ENCODE measurements at places on chromosomes 2 and 18. TPM values are rescaled to one million over a fixed set of nuclear protein-coding genes. Genes with fewer than 3 reads are reported as not detected.

DNA sequence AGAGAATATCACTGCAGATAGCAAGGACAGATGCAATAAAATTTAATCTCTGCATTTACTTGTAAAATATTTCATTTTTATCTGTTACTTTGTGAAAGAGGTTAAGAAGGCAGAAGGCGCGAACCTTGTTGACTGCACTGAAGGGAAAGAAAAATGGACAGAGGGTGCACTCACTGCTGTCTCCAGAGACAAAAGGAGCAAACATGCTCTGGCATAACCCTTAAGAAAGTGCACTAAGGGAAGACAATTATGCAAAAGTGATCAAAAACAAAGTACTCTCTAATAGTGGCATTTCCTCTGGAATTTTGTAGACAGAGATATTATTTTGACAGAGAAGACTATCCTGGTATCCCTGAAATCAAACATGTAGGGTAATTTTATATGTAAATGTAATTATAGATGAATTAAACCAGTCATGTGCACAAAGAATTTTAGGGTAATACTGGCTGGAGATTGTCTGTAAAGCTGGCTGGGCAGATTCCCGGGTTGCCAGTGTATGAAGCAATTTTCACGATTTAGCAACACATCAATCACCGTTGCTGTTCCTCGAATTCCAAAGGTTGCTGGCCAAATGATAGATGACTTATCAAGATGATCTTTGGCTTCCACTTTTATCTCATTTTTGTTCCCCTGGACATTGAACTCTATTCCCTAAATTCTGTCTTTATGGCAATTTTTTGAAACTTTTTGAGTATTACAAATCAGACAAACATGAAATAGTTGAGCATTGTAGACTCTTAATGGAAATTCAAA, 1176.9 kb downstream of the SUCLG1 start:
- no peak for DNase-seq

- no peak for DNase-seq
These were observed 80.9 kb downstream of the PPP1R1C start for GRCh38 chr2:182066400-182067087.

DNA sequence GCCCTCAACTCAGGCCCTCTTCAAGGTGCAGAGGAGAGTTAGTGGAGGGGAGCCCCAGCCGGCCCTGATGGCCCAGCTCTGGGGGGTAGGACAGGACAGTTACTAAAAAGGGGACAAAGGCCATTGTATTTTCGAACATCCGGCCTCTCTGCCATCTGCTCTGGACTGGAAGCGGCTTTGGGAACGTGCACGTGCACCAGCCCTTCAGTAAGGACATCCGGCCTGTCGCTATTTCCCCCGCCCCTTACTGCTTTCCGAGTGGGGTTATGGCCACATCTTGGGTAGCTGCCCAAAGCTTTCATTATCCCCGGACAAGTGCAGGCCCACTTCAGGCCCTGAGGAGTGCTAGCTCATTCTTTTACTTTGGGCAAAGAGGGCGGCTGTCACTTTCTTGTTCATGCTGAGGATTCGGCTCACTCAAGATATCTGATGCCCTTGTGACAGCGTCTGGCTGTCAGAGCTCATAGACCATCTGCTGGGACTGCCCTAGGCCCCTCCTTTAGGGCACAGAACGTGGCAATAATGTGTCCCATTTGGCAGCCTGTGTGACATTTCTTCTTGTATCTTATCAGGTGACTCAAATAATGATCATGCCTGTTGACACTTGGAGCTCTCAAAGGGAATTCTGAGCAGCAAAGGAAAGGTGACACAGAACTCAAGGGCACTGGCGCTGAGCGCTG, 17.5 kb downstream of the SLC4A3 start:
- DNase-seq = no peak

GRCh38 chr2:60512062-60512622, 41.3 kb downstream of the BCL11A start:
- no peak for DNase-seq

DNA sequence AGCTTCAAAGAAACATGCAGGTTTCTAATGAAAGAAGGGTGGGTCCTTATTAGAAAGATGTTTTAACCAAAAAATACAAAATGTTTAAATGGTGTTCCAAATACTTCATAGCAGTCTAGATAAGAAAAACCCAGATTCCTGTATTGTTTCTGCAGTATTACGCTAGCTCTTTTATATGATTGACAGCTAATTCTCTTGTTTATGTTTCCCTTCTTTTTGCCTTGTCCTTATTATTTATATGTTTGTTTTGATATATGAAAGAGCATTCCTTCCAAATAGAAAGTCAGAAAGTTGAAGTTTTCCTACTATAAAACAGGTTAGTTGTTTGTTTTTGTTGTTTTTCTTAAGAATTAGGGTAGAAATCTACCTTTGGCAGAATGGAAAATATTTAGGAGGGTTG, 41.1 kb upstream of the PNPT1 start:
- DNase-seq = no peak

DNA sequence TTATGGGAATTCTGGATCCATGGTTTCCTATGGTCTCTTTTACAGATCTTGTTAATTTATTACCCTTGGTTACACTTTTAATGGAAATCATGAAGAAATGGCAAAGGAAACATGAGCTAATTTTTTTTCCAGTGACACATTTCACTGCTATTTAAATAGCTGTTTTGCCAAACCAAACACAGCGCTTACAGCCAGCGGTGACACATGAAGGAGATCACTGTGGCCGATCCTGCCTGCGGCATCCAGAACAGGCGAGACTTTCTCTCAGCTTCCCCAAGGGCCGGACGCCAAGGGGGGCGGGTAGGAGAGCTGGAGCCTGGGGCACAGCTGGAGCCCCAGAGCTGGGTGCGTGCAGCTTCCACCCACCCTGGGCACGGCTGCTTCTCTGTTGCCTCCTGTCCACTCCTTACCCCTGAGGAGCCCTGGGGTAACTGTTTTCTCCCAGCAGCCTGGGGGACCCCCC, 81.4 kb upstream of the PKDCC start:
- no peak for DNase-seq

- DNase-seq = no peak
These were observed 400.3 kb downstream of the MTX2 start for GRCh38 chr2:176669398-176670174.

GRCh38 chr2:50943791-50944190, 88.1 kb downstream of the NRXN1 start:
- DNase-seq = no peak

GRCh38 chr2:155391613-155392130, 693.2 kb downstream of the KCNJ3 start:
- no peak for DNase-seq

GRCh38 chr18:31546476-31546875, 45.2 kb upstream of the TTR start:
- no peak for DNase-seq

GRCh38 chr2:226142463-226142862, 657.2 kb downstream of the IRS1 start:
- DNase-seq = no peak

The FAM161A gene
- 0.59 TPM for total RNA-seq

The INHBB gene
- 3.8 TPM for total RNA-seq

The CFAP210 gene
- total RNA-seq = 0.33 TPM

Data from liver (tissue), 10 donors.